ENCODE measurements at places on chromosomes 2 and 18.
A peak's percentile ranks its signal among the peaks of the same experiment; 100 is the strongest.

GRCh38 chr2:210715560-210716082 lies 159.2 kb downstream of the CPS1 start:
- DNase-seq: no peak

DNA sequence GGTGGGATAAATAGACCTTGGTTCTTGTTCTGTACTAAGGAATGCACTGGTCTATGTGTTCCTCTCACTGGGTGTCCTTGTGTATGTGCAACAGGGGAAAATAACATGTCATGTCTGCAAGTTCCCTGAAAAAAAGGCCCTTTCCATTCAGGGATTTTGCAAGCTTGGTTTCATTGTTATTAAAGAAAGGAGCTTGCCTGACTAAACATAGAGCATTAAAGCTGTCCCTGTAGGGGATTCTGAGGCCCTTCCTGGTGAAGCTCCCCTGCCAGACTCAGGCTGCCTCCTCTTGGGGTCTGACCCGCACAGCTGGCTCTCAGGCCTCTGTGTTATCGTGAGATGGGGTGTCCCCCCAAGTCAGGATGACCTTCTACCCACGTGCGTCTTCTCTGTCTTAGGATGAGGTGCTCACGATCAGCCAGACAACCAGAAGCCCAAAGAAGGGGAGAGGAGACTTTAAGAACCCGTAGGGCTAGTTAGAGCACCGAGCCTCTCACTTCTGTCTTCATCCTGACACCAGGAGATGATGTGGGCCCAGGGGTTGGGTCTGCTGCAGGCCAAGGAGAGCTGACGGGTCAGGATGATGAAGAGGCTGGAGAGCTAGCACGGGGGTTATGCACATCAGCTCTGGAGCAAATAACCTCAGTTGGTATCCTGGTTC lies 21.2 kb downstream of the CAPG start:
- DNase-seq: no peak

DNA sequence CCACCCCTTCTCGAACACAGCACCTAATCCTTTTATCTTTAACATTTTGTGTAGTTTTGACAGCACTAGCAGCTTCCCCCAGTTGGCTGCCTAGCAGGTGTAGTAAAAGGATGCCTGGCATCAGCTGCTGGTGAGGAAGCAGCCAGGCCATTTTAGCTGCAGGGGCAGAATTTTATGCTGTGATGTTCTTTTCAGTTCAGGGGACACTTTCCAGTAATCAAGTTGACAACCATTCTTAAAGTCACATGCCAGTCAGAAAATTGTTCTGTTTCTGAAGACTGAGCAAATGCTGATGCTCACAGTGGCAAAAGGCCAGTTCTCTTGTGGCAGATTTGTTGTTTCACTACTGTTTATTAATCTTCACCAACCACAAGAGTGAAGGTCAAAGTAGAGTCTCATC lies 570.8 kb downstream of the CCDC85A start:
- no peak for DNase-seq

DNA sequence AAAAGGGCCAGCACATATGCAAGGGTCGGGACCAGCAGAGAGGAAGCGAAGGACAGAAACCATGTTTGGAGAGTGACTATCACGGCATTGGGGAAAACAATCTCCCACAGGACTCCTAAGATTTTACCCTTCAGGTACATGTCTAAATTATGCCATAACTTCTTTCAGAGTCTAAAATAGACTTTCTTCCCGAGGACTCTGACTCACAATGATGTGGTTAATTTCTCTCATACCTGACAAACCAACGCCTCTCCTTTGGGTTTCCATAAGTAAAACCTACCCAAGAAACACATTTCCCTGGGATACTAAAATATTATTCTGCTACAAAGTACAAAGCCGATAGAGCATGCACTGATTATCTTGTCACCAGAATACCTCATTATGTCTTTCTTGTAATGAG lies 127.8 kb upstream of the NETO1 start:
- DNase-seq: no peak

GRCh38 chr2:98346311-98347236 lies at the start of gene CNGA3:
Gene CNGA3, plus strand, starts transcription at chr2:98346456. Its CDS starts 23,520 bp downstream, at chr2:98369976.
- peak; percentile 10 for DNase-seq
